ENCODE measurements at places on chromosomes 7 and 10.

DNA sequence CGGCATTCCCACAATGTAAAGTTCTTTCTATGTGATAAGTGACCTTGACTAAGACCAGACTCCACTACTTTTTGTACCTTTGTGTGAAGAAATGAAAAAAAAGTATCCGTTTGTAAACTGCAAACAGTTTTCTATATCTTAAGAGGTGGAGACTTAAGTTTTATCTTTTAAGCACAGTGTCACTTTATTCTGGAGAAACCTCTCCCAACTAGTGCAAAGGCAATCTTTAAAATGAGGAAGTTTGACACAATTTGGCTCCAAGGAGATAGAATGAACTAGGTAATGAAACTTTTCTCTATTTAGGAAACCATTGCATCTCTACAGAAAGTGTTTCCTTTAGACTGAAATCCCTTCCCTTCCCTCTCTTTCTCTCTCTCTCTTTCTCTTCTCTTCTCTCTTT lies 122.9 kb downstream of the SAMD9 start:
- no peak for DNase-seq

GRCh38 chr7:151148319-151149259 lies 18.9 kb downstream of the GBX1 start:
- DNase-seq, result no peak

DNA sequence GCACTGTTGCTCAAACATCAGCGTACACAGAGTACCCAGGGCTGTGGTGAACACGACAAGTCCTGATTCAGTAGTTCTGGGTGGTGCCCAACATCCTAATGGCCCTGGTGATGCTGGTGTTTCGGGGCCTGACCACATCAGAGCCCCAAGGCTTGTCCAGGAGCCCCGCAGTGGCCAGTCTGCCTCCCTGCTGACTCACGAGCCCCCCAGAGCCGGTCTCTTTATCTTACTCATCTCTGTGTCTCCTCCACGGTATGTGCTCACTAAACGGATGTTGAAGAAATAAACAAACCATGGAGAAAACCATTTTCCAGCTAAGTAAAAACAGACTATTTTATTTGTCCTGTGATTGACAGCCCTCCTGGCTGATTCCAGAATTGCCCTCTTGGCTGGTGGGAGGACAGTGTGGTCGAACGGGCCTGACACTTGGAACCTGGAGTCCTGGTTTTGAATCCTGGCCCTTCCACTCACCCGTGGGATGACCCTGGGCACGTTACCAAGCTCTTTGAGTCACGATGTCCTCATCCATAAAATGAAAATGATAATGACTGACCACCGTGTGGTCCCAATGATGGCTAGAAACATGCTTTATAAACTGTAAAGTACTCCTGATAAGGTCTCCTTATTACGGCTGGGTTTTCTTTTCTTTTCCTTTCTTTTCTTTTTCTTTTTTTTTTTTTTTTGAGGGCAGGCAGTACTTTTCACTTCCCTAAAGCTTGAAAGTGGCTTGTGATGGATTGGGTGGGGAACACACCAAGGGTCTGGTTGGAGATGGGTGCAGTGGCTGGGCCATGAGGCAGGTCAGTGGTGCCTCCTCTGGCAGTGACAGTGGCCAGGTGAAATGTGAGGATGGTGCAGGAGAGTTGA lies 5.7 kb downstream of the HIP1 start:
- DNase-seq, result no peak

GRCh38 chr7:92799446-92800211 lies 36.7 kb downstream of the CDK6 start:
- no peak for DNase-seq

DNA sequence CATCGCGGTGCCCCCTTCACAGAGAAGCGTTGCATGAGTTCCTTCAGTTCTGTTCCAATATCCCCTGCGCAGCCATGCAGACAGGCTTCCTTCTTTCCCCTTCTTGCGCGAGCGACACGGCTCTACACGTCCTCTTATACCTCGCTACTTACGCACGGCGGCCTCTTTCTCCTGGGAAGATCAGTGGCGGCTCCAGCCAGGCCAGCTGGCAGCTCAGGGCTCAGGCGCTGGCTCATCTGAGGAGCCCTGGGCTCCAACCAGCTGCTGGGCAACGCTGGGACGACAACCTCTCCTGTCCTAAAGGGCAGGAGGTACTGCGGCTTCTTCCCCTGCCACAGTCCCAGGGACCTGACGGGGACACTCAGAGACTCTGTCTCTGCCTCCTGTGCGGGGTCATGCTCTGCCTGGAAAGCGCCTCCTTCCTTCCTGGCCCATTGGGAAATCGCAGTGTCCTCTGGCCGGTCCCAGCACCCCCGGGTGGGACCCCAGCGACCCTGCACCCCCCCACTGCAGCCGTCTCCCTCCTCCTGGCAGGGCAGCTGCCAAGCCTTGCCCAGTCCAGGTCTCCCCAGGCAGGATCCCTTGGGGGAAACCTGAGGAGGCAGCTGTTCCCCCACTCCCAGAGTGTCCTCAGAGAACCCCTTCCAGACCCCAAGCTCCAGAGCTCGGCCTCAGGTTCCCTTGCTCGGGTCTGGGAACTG lies 5.0 kb upstream of the FAM20C start:
- DNase-seq, result no peak

GRCh38 chr7:2624293-2624886 lies 7.4 kb upstream of the TTYH3 start:
- DNase-seq, result no peak

- DNase-seq, result no peak
Measured at GRCh38 chr7:159071260-159071659, 73.4 kb downstream of the VIPR2 start.

GRCh38 chr7:31720366-31720765 lies 33.4 kb downstream of the PPP1R17 start:
- no peak for DNase-seq

DNA sequence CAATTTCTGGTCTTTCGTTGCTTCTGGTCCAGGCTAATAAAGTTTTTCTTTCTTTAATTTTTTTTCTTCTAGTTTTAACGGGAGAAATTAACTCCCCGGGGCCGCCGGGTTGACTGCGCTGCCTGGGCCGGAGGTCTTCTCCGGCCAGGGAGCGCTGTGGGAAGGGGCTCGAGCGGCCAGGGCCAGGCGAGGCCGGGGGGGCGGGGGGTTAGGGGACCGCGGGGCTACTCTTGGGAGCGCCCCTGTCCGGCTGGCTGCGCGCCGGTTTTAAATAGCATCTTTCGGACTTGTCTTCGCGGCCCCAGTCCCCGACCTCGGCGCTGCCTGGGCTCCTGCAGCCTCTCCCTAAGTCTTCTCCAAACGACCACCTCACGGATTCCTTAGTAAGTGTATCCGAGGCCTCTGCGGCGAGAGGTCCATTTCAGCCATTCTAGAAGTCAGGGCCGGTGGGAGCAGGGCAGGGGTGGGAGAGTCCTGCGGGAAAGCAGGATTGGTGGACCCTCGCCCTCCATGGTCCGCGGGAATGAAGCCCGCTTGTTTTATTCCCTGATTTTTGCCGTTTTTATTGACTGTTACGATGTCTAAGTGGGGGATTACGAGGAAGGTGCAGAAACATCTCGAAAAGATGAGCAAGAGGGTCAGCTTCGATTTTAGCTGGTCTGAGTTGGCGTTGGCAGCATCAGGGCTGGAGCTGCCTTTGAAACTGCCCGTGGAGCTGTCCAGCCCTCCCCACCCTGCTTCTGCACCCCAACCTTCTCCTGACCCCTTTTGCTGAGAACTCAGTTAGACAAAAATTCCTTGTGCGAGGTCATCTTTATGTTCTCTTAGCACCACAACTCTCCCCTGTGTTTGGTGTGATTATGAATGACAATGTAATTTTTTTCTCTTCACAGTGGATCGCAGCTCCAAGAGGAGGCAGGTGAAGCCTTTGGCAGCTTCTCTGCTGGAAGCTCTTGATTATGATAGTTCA lies 555 bp downstream of the PHF14 start:
- DNase-seq, result no peak

GRCh38 chr7:47266131-47266706 lies 315.7 kb downstream of the TNS3 start:
- no peak for DNase-seq

DNA sequence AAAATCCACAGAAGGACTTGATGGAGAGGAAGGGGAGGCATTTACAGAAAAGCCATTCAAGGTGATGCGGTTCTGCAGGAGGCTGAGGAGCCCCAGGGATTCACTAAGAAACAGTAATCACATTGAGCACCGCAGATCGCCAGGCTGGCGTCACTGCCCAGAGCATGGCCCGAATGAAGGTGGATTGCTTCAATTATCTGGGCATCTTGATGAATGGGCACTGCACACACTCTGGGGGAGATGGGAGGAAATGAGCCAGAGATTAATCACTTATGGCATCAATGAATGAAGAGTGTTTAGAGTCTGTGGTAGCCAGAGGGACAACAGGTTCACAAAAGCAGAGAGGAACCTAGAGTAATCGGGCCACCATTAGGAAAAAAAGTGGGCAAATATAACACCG lies 292.1 kb downstream of the ZEB1 start:
- DNase-seq, result no peak

DNA sequence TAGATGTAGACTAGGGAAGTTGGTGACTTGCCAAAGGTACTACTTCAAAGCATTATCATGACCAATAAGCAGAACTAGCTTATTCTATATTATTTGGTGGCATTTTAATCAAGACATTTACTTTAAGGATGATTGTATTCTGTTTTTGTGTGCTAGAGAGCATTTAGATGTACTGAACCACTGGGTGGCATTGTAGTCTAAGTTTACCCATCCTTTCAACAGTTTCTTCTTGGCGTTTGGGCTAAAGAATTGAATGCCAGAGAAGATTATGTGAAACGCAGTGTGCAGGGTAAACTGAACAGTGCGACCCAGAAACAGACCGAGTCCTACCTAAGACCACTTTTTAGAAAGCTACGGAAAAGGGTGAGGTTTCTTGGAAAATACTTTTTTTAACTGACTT lies 26.8 kb downstream of the PRPF18 start:
- DNase-seq, result no peak

- no peak for DNase-seq
Measured at GRCh38 chr7:157645539-157645938, 308.7 kb downstream of the DNAJB6 start.

GRCh38 chr10:71667387-71667752 lies 52.2 kb downstream of the C10orf105 start:
- no peak for DNase-seq

GRCh38 chr7:157442456-157442855 lies 105.7 kb downstream of the DNAJB6 start:
- DNase-seq, result no peak

DNA sequence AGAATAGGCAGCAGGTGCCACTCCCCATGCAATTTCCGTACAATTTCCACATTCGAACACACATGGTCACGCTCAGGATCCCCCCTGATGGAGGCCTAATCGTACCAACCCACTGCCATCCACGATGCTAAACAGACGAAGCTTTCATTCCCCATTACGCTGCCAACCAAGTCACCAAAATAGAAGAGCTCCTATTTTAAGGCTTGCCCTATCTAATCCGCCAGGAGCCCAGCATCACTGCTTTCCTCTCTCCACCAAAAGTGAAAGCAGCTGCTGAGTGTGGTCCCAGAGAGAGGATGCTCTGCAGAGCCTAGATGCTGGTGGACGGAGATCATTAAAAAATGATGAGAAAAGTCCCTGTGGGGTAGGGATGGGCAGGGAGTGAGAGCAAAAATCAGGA lies 43.3 kb downstream of the HSPA12A start:
- no peak for DNase-seq

GRCh38 chr7:84372712-84373111 lies 178.1 kb upstream of the SEMA3A start:
- no peak for DNase-seq

DNA sequence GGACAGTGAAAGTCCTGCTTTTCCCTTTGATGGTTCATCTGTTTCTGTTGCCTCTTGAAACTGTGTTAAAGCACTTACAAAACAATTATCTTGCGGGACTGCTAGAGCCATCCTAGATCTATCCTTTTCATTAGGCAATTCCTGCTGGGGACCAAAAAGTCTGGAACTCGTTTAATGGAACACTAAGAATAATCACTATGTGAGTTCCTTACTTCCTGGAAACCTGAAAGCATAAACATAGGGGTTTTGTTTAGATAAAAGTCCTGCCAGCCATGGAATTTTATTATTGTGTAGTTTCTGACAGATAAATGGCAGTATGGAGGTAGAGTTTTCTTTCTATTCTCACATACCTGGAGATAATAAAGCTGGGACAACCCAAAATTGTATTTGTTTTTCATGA lies 1133.3 kb downstream of the SORCS3 start:
- DNase-seq, result no peak

DNA sequence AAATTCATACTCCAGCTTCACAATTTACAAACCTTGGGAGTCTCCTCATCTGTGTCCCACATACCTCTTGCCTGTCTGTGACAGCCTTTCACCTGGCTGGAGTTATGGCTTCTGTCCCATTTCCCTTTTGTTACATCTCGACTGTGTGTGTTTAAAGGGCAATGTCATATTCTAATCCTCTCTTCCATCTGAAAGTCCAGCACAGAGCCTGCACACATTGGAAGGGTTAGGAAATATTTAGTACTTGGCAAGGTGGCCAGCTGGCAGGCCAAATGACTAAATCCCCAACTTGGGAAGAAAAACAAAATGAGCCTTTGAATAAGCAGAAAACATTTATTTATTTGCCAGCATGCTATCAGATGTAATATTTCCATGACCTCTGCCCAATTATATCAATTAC lies 120.1 kb upstream of the STK17A start:
- no peak for DNase-seq

DNA sequence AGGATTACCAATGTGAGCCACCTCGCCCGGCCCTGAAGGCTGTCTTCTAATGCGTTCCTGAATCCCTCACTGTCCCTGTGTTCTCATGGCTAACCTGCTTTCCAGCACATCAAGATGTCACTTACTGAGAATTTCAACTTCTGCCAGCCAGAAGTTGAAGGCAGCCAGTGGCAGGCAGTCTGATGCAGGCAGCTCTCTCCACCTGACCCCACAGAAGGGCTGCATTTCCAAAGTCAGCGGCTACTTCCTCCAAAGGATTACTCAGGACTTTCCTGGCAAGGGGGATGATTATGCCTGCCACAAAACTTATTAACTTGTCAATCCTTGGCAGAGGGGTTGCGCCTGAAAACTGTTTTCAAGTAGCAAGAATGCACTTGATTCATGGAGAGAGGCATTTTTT lies 1219.4 kb downstream of the TYW1 start:
- no peak for DNase-seq

GRCh38 chr10:65040796-65041195 lies 1519.6 kb downstream of the REEP3 start:
- DNase-seq, result no peak
